Ovary (tissue), 10 donors: ENCODE measurements at places on chromosomes 1 and 21. TPM values are rescaled to one million over a fixed set of nuclear protein-coding genes. Genes with fewer than 3 reads are reported as not detected.
A peak's percentile ranks its signal among the peaks of the same experiment; 100 is the strongest.

- H3K4me1 ChIP-seq = peaks cover 5% of the 10 kb centered on the region
- no peaks in the 10 kb centered on the region for H3K27me3 ChIP-seq
- no peaks in the 10 kb centered on the region for H3K36me3 ChIP-seq
- H3K27ac ChIP-seq = no peak overlapping the region
- no peak for DNase-seq
These were observed 28.0 kb upstream of the IFNGR2 start for GRCh38 chr21:33375101-33375644.

DNA sequence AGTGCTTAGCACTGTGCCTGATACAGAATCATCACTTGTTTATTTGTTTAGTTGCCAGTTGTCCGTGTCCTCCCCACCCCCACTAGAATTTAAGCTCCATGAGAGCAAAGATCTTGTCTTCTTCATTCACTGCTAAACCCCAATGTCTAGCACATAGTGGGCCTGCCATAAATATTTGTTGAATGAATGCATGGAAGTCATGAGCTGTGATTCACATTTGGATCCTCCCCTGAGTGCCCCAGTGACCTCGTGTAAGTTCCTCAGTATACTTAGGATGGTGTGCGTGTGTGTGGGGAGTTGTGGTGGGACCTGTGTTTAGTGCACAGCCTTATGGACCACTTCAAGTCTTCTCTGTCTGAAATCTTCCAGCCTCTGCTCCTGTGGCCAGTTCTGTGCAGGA lies 23.1 kb downstream of the IER5 start:
- DNase-seq = no peak
- H3K36me3 ChIP-seq = no peaks in the 10 kb centered on the region
- no peaks in the 10 kb centered on the region for H3K4me1 ChIP-seq
- no peaks in the 10 kb centered on the region for H3K27me3 ChIP-seq
- no peak overlapping the region for H3K4me3 ChIP-seq
- no peak overlapping the region for H3K27ac ChIP-seq

DNA sequence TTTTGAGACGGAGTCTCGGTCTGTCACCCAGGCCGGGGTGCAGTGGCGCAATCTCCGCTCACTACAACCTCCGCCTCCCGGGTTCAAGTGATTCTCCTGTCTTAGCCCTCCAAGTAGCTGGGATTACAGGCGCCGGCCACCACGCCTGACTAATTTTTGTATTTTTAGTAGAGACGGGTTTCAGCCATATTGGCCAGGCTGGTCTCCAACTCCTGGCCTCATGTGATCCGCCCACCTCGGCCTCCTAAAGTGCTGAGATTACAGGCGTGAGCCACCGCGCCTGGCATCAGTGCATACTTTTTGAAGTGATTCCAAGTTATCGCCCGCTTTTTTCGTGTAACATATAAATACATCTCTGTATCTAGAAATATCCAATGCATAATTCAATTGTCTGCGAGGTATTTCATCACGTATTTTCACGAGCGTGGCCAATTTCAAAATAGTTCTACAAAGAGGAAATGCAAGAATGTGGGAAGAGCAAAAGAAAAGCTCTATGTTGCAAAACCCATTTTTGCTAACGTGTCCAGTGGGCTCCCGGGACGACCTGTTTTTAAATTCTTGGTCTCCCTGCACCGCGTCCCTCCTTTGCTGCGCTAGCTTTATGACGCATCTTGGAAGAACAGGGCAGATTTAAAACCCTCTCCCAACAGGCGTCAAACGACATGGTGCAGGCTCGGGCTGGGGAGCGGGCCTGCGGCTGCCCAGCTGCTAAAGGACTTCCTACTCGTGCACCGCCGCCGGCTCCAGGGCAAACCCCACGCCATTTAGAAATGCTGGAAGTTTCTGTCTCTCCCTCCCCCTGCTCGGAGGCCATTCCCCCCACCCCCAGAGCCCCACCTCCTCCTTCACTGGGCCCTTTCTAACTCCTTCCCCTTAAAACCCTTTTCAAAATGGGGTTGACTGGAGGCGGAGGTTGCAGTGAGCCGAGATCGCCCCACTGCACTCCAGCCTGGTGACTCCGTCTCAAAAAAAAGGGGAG lies 923 bp upstream of the IFNGR2 start:
- peak; percentile 58 for DNase-seq
- peak overlapping the region; percentile 91 for H3K27ac ChIP-seq
- no peaks in the 10 kb centered on the region for H3K27me3 ChIP-seq

DNA sequence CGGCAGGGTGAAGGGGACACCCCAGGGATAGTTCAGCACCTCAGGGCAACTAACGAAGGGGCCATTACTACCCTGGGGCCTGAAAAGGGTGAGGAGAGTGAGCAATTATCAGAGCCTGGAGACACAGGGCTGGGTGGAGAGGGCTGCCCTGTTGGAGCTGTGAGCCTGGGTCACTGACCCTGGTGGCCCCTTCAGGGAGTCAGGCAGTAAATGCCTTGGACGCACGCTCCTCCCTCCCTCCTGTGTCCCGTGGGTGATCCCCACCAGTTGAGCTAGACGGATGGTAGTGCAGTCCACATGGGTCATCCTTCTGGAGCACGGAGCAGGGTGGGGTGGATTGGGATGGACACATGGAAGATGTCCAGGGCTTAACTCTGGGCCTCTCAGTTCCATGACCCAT lies 305.3 kb downstream of the PTPRU start:
- no peak overlapping the region for H3K4me3 ChIP-seq
- H3K27me3 ChIP-seq = no peaks in the 10 kb centered on the region
- H3K27ac ChIP-seq = no peak overlapping the region
- no peaks in the 10 kb centered on the region for H3K4me1 ChIP-seq

- DNase-seq = no peak
- H3K4me1 ChIP-seq = no peaks in the 10 kb centered on the region
- H3K36me3 ChIP-seq = no peaks in the 10 kb centered on the region
- no peak overlapping the region for H3K4me3 ChIP-seq
- H3K27me3 ChIP-seq = no peaks in the 10 kb centered on the region
These were observed 169.3 kb upstream of the USP25 start for GRCh38 chr21:15560383-15561056.

DNA sequence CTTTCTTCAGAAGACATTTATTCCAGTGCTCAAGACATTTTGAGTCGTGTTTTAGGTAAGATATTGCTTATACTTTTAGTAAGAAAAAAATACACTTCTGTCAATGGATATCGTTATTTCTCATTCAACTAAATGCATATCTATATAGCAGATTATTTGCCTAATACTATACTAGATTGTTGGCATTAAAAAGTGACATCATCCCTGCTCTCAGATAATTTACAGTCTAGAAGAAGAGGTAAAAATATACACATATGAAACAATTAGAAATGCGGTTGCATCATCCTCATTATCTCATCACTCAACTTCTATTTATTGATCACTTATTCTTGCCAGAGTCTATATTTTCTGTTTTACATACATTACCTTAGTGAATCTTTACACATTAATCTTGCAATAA lies 367.7 kb downstream of the ADGRL2 start:
- no peak overlapping the region for H3K4me3 ChIP-seq
- DNase-seq = no peak
- no peaks in the 10 kb centered on the region for H3K4me1 ChIP-seq
- H3K36me3 ChIP-seq = no peaks in the 10 kb centered on the region

DNA sequence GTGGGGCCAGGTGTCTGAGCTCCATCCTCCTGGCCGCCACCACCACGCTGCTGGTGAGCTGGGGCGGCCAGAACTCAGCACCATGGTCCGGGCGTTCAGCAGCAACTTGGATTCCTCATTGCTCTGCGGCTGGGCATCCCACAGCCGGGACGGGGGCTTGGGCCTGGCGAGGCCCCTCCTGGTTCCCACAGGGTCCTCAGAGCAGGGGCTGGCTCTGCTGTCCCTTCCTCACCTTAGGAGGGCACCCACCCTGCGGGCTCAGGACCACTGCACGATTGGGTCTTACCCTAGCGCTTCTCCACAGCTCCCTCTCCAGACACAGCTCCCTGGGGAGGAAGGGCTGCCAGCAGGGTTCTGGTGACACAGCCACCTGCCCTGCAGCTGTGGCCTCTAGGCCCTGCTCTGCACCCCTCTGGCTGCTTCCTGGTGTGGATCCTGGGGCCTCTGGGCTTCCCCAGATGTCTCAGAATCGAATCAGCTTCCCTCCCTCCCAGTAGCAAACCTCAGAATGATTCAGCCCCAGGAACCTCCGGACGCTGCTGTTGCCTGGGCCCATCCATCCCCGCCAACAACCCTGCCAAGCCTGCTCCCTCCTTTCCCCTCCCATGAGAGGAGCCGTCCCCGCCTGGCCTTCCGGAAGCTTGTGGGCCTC lies 25.0 kb downstream of the CRYAA start:
- no peaks in the 10 kb centered on the region for H3K36me3 ChIP-seq
- DNase-seq = no peak
- peaks cover 9% of the 10 kb centered on the region for H3K4me1 ChIP-seq
- no peak overlapping the region for H3K4me3 ChIP-seq
- no peaks in the 10 kb centered on the region for H3K27me3 ChIP-seq
- no peak overlapping the region for H3K27ac ChIP-seq

DNA sequence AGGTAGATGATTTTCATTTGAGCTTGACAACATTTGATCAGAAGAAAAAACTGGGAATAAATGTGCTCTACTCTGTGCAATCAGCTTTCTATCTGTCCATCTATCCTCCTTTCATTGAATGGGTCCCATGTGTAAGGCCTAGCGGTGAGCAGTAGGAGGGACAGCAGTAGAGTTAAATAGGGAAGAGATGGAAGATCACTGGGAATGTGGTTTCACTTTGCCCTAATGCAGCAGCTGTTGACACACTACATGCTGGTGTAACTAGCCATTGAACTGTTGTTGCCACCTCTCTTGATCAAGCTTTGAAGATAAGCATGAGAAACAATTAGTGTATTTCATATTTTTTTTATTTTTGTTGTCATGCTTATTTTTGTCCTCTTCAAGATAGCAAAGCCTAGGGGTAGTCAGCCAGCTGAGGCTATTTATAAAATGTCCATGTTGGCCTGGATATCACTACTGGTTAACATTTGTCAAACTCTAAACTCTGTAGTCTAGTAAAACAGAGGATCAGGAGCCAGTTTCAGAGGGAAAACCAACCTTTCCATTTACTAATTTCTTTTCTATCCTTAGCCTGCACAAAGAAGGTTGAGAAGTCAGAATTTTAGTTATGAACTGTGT lies 41.9 kb downstream of the CACNA1E start:
- no peak overlapping the region for H3K27ac ChIP-seq
- no peak for DNase-seq

- H3K36me3 ChIP-seq = no peaks in the 10 kb centered on the region
- no peaks in the 10 kb centered on the region for H3K4me1 ChIP-seq
- H3K27ac ChIP-seq = no peak overlapping the region
- H3K4me3 ChIP-seq = no peak overlapping the region
- DNase-seq = no peak
These were observed 60.4 kb downstream of the KCNN3 start for GRCh38 chr1:154809436-154810413.

- no peak overlapping the region for H3K27ac ChIP-seq
- no peak for DNase-seq
- no peaks in the 10 kb centered on the region for H3K36me3 ChIP-seq
These were observed 19.8 kb upstream of the ASB17 start for GRCh38 chr1:75952016-75952415.

DNA sequence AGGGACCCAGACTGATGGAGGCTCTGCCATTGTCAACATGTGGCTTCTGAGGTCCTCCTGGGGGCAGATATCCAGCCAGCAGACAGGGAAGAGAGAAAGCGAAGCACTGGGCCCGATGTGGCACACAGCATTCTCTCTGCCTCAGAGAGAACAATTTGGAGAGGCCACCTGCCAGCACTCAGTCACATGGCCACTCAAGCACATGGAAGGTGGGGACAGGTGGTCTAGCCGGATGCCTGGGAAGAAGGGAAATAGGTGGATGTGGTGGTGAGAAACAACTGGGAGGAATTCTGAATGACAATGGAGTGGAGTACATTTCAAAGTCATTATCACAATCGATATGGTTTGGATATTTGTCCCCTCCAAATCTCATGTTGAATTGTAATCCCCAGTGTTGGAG lies 109.0 kb downstream of the UBE2U start:
- no peak for DNase-seq
- no peak overlapping the region for H3K4me3 ChIP-seq
- no peak overlapping the region for H3K27ac ChIP-seq
- no peaks in the 10 kb centered on the region for H3K27me3 ChIP-seq
- H3K4me1 ChIP-seq = no peaks in the 10 kb centered on the region
- H3K36me3 ChIP-seq = no peaks in the 10 kb centered on the region

DNA sequence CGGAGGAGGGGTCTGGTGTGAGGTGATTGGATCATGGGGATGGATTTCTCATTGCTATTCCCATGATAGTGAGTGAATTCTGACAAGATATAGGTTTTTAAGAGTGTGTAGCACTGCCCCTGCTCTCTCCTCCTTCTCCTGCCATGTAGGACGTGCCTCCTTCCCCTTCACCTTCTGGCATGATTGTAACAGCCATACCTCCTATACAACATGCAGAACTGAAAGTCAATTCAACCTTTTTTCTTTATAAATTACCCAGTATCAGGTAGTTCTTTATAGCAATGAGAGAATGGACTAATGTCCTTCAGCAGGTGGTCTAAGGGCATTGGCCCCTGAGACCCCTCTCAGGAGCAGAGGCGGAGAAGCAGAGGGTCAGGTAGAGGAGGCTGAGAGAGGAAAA lies 168.7 kb upstream of the ETV3 start:
- H3K36me3 ChIP-seq = no peaks in the 10 kb centered on the region
- H3K4me3 ChIP-seq = no peak overlapping the region
- DNase-seq = no peak
- H3K4me1 ChIP-seq = no peaks in the 10 kb centered on the region
- H3K27ac ChIP-seq = no peak overlapping the region

GRCh38 chr1:26290882-26291261 lies 11.0 kb downstream of the SH3BGRL3 start:
- H3K36me3 ChIP-seq = no peaks in the 10 kb centered on the region
- H3K27ac ChIP-seq = no peak overlapping the region

GRCh38 chr1:6178751-6179563 lies 1.2 kb downstream of the CHD5 start:
- H3K27me3 ChIP-seq = no peaks in the 10 kb centered on the region
- no peak overlapping the region for H3K27ac ChIP-seq
- no peaks in the 10 kb centered on the region for H3K36me3 ChIP-seq
- DNase-seq = no peak
- no peak overlapping the region for H3K4me3 ChIP-seq
- H3K4me1 ChIP-seq = peaks cover 2% of the 10 kb centered on the region

Gene SMIM11
- total RNA-seq = 14.7 TPM

Gene NR1I3
- not detected for total RNA-seq

Gene SPRR2B
- total RNA-seq = not detected

Gene TACSTD2
- 0.35 TPM for total RNA-seq
